Activated B cell treated with CpG ODN at 0.5 μM for 24 hours (primary cell): ENCODE measurements at places on chromosomes 6 and 20. TPM values are rescaled to one million over a fixed set of nuclear protein-coding genes. Genes with fewer than 3 reads are reported as not detected.

PLN gene
- total RNA-seq, result not detected in 2 replicates

RIMS4 gene
- total RNA-seq, result not detected in 2 replicates

MOG gene
- not detected in 2 replicates for total RNA-seq

SOX18 gene
- total RNA-seq, result not detected in 2 replicates

ACTL10 gene
- total RNA-seq, result 2.8 and 3.9 TPM in 2 replicates

CD164 gene
- 165 and 189 TPM in 2 replicates for total RNA-seq

POLH gene
- total RNA-seq, result 23.3 and 26.5 TPM in 2 replicates

UBE2J1 gene
- 32.3 and 32.8 TPM in 2 replicates for total RNA-seq

SLC17A1 gene
- total RNA-seq, result not detected in 2 replicates

BTNL2 gene
- total RNA-seq, result not detected in 2 replicates

FAM110A gene
- total RNA-seq, result 9.2 and 11.0 TPM in 2 replicates

RBM24 gene
- total RNA-seq, result not detected in 2 replicates

RHAG gene
- not detected in 2 replicates for total RNA-seq

PHACTR3 gene
- total RNA-seq, result not detected in 2 replicates

DUSP15 gene
- total RNA-seq, result 25.0 and 26.9 TPM in 2 replicates

AVP gene
- total RNA-seq, result not detected in 2 replicates

VSTM2L gene
- not detected in 2 replicates for total RNA-seq

GNL1 gene
- 67.2 and 67.4 TPM in 2 replicates for total RNA-seq

LKAAEAR1 gene
- 0.31 TPM in 1 of 2 replicates, not detected in the other for total RNA-seq

BEND6 gene
- not detected in 2 replicates for total RNA-seq

SAMD5 gene
- total RNA-seq, result not detected in 2 replicates
